ENCODE measurements at places on chromosomes 5 and 9. TPM values are rescaled to one million over a fixed set of nuclear protein-coding genes. Genes with fewer than 3 reads are reported as not detected.

The PDGFRB gene
- total RNA-seq: 378 TPM

DNA sequence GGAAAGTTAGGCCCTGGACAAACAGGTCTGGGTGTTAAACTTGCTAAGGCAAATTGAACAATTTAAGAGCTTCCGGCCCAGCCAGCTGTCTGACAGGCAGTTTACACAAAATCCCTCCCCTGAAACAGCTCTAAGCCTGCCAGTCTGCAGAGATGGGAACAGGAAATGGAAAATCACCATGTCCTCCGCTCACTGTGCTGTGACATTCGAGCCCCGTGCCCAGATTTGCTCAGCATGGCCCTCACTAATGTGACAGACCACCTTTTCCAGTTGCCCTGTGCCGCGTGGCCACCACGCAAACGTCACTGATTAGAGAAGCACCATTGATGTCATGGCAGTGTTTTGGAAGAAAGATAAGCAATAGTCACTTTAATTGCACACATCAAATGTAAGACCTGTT, 41.0 kb downstream of the CCNJL start:
- no peak for DNase-seq

- DNase-seq: no peak
Measured at GRCh38 chr5:50814556-50814955, 148.1 kb downstream of the PARP8 start.

DNA sequence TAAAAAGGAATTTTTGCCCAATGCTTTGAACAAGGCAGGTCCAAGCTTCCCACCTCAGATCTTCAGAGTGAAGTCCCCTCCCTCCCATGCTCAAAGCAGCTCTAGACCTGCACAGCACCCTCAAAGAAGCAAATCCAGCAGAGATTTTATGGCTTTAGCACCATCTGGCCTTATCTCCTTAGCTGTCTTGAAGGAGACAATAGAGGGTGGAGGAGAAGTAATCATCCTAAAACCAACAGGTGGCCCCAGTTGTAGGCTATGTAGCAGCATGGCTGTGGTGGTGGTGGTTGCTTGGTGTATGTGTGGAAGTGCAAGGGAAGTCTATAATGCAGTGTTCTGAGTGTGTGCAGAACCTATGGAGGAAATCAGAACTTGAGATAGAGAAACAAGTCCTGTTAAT, 140.1 kb downstream of the GRIA1 start:
- DNase-seq: no peak

GRCh38 chr9:9598723-9599122, 1014.1 kb downstream of the PTPRD start:
- DNase-seq: no peak

GRCh38 chr5:61744690-61745619, 412.9 kb downstream of the ZSWIM6 start:
- no peak for DNase-seq

DNA sequence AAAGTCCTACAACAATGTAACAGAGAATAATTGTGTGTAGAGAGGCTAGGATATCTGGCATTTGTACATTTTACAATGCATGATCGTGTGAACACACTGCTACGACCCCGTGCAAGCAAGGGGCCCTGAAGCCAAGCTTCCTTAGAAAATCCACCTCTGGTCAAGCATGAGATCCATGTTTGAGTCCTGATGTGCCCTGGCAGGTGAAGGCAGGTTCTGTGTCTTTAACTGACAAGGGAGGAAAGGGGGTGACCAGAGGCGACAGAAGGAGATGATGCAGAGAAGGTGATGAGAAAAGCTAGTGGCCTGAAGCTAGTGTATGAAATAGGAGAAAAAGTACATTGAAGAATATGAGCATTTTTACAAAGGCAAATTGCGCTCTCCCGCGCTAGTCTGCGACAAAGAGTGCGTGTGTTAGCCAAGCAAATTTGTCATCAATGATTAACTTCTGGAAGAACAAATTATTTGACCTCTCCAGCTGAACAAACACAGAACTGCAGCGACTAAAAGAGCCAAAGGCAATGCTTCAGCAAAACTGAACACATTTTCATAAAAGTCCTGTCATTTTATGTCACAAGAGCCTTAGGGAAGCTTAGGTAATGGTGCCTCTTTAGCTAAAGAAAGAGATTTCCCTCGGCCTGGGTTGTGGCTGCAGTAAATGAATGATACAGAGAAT, 101.7 kb upstream of the DAPK1 start:
- DNase-seq: no peak

DNA sequence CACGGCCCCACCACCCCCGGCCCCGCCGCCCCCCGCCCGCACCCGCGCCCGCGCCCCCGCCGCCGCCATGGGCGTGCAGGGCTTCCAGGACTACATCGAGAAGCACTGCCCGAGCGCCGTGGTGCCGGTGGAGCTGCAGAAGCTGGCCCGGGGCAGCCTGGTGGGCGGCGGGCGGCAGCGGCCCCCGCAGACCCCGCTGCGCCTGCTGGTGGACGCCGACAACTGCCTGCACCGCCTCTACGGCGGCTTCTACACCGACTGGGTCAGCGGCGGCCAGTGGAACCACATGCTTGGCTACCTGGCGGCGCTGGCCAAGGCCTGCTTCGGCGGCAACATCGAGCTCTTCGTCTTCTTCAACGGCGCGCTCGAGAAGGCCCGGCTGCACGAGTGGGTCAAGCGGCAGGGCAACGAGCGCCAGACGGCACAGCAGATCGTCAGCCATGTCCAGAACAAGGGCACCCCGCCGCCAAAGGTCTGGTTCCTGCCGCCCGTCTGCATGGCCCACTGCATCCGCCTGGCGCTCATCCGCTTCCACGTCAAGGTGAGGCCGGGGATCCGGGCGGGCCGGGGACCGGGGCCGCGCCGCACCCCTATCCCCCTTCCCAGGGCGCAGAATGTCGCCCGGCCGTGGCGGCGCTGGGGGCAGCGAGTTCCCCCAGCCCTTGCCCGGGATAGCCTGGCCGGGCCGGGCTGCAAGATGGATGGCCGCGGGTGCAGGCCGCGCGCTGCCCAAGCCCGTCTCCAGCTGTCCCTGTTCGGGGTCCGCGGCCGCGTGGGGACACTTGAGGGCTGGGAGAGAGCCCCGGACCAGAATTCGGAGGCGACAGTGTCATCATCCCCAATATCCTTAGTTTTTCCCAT, 594 bp downstream of the FAM120A start:
- peak; percentile 46 for DNase-seq

DNA sequence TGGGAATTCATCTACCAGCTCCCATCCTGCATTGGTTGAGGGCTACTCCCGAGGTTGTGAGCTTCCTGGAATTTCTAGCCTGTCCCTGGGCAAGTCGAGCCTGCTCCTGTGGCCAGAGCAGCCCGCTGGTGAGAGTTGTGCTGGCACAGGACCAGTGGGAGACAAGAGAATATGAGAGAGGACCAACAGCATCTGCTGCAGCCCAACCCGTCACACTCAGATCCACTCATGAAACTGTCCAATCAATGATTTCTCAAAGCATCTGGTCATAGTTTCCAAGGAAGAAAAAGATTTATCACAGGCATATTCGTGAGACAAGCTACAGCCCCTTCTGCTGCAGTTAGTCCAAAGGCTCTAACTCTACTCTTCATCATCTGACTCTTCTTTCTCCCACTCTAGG, 64.4 kb upstream of the RAI14 start:
- no peak for DNase-seq

GRCh38 chr5:170076211-170076610, 29.5 kb upstream of the FOXI1 start:
- DNase-seq: no peak

GRCh38 chr9:83012168-83012921, 50.6 kb downstream of the RASEF start:
- DNase-seq: no peak

Measured in uterus (tissue), 4 donors.